ENCODE measurements at places on chromosomes 7 and 10.

- no peak for DNase-seq
These were observed 405.7 kb downstream of the INHBA start for GRCh38 chr7:41297166-41297565.

GRCh38 chr10:78688901-78689583 lies 379.7 kb upstream of the ZMIZ1 start:
- DNase-seq, result no peak

DNA sequence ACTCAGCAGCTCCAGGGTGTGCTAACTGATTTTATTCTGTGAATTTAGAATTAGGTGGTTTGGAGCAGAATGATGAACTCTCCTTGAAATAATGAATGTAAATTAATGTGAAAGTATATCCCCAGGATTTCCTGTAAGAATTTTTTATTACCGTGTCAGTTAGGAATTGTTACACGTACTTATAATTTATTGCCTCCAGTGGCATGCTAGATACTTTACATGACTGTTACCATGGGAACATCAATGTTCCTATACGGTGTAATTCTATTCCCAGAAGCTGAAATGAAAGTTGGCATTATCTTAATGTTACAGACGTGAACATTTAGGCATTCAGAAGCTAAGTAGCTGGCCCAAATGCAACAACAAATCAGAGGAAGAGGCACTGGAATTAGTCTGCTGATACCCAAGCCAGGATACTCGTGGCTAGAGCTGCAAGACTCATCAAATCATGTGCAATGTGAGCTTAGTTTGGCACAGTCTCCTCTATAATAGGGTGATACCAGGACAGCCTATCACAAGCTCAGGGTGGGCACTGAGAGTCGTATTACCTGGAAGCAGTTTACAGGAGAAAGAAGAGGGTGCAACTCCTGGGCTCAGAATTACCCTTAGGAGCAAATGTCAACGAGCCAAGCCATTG lies 30.0 kb upstream of the PRKAR2B start:
- no peak for DNase-seq

DNA sequence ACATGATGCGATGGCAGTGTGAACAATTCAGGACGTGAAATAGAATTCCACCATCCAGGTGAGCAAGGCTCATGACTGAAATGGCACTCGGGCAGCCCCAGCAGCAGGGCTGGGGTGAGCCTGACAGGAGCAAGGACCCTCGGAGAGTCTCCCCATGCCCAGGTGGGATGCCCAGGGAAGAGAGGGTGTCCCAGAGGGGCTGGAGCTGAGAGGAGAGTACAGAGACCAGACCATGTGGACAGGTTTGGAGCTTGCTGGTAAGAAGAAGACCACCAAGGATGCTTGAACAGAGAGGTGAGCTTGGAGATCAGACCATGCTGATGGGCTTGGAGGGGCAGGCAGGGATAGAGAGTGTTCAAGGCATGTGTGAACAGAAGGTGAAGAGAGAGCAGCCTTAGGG lies 83.3 kb downstream of the RAMP3 start:
- DNase-seq, result no peak

GRCh38 chr10:77925410-77925794 lies 1.2 kb downstream of the DLG5 start:
- no peak for DNase-seq

DNA sequence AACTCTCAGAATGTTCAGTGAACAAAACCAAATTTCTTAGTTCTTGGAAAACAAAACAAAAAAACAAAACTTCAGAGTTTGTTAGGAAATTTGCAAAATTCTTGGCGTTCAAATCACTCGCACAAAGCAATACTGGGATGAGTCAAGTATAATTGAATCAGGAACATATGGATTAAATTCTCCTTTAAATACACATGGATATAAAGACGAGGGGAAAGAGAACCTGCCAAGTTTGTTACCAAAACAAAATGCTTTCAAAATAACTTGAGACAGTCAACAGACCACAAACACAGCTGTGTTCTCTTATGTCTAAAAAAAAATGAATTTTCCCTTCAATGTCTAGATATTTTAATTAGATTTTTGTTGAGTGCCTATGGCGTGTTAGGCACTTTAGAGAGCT lies 93.5 kb upstream of the MPP7 start:
- no peak for DNase-seq

DNA sequence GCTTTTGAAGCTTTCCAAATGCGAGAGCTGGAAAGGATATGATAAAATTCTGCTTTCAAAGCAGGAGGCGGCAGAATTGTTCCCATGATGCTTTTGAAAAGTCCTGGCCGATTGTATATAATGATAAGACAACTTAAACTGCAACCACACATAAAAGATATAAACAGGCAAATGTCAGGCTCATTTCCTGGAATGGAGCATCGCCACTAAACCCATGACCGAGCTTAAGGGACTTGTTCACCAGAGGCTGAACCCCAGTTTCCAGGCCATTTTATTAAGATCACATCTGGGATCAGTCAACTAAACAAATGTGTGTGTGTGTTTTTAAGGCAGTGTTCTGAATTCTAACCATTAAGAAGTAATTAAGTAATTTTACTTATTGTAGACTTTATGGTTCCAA lies 131.6 kb downstream of the ITGA8 start:
- DNase-seq, result no peak

Data from stimulated activated CD8-positive, alpha-beta memory T cell treated with anti-CD3 and anti-CD28 coated beads, Interleukin-15, amount 100 ng/mL, for 24 hours (primary cell).